ENCODE measurements at places on chromosomes 7 and 10.

- DNase-seq: no peak
These were observed 149.5 kb downstream of the FANK1 start for GRCh38 chr10:126045861-126046260.

GRCh38 chr10:73253225-73253555 lies 746 bp upstream of the MRPS16 start:
- no peak for DNase-seq

GRCh38 chr7:94240902-94241301 lies 153.8 kb upstream of the COL1A2 start:
- DNase-seq: no peak

DNA sequence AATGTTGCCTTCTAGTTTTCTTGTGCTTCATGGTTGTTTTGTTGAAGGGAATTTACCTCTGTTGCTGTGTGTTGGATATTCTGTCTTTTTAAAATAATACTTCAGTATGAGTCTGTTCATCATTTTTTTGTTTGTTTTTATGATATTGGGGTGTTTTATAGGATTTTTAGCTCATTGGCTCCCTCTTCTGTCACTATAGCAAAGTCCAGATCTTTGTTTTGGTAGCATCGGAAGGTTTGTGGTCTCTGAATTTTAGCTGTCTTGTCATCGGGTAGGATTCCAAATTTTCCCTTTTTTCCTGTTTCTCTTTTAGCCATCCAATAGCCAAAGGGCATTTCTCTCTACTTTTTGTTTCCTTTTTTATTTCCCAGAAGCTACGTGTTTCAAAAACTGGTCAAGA lies 91.4 kb downstream of the EXOC4 start:
- no peak for DNase-seq

- DNase-seq: no peak
These were observed 60.8 kb downstream of the MDH2 start for GRCh38 chr7:76108540-76109233.
